ENCODE measurements at places on chromosomes 5 and 9.
A peak's percentile ranks its signal among the peaks of the same experiment; 100 is the strongest.

DNA sequence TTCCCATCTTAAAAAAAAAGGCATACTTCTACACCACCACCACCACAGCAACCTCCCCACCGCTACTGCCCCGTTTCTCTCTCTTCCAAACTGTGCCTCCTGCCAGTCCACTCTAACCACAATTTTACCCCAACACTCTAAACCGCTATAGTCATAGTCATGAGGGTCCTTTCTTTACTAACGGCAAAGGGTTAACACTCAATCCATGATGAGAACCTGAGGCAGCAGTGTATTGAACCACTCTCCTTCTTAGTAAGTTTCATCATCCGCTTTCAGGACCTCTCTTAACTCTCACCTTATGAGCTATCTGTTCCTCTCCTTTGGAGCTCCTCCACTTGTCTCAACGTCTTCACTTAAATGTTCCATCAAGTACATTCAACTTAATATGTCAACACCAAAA, 34.0 kb downstream of the IDNK start:
- DNase-seq: no peak

DNA sequence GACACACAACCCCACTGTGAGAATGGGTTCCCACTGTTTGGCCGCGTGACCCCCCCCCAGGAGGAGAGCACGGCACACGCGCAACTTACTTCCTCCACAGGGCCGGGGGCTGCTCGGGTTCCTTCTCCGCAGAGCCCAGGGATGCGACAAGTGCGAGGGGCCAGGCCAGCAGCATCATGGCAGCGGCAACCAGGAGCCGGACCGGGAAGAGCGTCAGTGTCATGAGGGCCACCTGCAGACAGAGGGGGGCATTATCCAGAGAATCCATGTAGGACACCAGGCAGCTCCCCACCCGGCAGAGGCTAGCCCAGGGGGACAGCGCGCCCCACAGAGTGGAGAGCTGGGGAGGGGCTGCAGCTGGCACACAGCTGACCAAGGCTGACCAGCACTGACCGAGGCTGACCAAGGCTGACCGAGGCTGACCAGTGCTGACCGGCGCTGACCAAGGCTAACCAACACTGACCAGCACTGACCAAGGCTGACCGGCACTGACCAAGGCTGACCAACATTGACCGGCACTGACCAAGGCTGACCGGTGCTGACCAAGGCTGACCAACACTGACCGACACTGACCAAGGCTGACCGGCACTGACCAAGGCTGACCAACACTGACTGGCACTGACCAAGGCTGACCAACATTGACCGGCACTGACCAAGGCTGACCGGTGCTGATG, 22.3 kb downstream of the LPCAT1 start:
- no peak for DNase-seq

DNA sequence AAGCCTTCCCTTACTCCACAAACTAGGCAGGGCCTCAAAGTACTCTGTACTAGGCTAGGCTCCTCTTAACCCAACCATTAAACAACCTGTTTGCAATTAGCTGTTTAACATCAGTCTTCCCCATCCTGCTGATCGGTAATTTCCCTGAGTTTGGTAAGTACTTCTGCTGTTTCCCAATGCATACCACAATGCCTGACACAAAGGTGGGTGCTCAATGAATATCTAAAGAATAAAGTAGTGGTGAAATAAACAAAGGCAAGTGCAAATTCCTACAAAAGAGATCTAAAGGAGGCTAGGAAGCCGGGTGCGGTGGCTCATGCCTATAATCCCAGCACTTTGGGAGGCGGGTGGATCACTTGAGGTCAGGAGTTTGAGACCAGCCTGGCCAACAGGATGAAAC, 25.0 kb downstream of the FBXW2 start:
- no peak for DNase-seq

DNA sequence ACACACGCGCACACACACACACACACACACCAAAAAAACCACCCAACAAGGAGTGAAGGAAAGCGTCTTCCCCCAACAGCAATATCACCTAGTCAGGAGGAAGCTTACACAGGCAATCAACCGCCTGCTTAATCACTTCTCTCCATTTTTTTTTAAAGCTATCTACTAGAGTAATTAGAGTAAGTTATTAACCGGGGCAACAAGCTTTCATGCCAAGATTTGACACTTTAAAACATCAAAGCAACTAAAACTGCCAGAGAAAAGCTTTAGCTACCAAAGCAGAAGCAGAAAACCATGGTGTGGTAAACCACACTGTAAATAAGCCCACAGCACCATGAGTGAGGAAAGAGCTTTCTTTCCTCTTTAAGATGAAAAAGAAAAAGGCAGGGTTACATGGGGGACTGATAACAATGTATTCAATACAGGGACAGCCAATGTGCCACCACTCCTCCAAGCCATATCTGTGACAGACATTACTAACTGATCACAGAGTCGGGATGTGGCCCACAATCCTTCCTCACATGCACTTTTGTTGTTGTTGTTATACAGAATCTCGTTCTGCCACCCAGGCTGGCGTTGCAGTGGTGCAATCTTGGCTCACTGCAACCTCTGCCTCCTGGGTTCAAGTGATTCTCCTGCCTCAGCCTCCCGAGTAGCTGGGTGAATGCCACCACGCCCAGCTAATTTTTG, 282.1 kb downstream of the CRB2 start:
- DNase-seq: no peak

DNA sequence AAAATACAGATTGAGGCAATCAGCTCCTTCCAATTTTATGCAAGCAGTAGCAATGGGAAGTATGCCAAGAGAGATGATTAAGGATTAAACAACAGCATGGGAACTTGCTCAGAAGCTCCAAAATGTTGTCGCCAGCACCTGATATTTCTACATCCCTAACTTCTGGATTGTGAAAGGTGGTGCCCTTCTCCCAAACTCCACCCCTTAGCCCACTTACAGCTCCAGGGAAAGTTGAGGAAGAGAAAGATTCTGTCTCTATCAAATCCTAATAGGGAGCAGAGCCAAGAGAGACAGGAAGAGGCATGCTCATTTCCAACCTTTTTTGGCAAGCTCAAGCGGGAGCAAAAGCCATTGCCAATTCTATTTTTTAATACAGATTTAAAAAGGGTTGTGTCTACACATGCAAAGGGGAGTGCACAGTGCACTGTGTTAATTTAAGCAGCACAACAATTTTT, 92.4 kb upstream of the NR3C1 start:
- DNase-seq: peak; percentile 13

GRCh38 chr5:154372661-154373060, 73.1 kb upstream of the SAP30L start:
- no peak for DNase-seq

DNA sequence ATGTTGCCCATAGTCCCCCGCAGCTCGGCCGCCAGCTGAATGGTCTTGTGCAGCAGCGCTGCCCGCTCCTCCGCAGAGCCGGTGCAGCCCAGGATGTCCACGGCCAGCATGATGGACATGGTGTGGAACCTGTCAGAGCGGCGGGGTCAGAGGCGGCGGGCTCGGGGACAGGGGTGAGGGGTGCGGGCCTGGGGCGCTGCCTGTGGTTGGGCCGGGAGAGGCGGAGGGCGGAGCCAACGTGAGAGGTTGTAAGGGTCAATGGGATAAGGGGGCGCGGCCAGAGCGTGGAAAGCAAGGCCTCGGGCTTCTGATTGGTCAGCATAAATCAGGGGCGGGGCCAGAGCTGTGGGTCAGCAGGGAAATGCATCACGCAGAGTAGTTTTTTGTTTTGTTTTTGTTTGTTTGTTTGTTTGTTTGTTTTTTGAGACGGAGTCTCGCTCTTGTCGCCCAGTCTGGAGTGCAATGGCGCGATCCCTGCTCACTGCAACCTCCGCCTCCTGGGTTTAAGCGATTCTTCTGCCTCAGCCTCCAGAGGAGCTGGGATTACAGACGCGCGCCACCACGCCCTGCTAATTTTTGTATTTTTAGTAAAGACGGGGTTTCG, 6.8 kb upstream of the TOR2A start:
- DNase-seq: peak; percentile 75

DNA sequence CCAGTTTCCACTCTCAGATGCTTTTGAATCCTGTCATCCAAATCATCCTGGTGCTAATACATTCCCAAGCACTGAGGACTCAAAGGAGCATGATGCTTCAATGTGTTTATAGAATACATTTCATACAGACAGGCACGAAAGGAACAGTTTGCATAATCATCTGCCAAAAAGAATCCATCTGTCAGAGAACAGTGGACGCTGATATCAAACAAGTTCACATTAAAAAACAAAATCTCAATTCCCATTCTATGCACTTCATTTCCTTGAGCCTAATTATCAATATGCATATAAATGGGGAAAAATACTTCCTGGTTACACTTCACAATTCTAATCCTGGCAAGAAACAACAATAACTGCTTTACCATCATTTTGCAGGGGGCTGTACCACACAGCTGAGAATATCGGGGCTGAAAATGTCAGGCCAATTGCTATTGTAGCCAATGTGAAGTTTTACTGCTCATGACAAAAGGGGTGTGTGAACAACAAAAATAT, 125.5 kb upstream of the FAM174A start:
- DNase-seq: no peak

DNA sequence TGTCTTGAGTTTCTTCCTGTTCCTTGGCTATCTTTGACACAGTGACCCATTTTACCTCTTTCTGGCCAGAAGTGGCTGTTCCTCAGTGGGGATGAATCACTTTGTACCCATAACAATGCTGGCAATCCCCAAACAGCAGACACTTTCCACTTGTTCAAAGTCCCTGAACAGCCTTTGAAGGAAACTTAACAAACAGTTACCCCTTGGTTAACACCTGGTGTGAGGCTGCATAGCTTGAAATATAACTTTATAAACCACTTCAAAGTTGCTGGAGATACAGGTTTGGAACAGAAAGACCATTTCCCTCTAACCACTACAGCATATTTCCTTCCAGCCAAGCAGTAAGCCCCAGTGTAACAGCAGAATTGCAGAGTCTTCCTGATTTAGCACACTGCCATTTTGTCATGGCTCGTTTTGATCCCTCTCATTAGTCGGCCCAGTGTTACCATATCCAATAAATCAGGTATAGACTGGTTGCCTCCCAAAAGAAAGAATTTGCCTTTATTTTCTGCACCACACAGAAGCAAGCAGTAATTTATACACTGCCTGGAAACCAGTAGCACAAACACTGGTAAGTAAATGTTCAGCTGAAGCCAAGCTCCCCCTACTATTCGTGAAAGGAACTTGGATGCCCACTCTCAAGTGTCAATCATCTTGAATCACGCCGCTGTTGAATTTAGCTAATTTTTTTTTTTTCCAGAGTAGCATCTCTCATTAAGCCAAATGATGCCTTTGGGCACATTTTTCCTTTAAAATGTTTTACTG, 225.9 kb downstream of the PIK3R1 start:
- no peak for DNase-seq

GRCh38 chr5:158897444-158898160, 202.1 kb downstream of the EBF1 start:
- DNase-seq: no peak

DNA sequence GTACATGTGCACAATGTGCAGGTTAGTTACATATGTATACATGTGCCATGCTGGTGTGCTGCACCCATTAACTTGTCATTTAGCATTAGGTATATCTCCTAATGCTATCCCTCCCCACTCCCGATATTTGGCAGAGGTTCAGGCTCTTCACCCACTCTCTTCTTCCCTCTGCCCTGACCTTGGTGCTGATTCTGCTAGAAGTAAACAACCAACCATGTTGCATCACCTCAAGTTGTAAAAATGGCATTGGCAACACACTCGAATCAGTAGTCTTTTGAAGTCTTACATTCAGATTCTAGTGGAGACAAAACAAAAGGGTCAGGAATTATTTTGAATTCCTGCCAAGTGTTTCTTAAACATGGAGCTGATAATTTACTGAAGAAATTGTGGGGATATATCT, 40.0 kb downstream of the PRR16 start:
- no peak for DNase-seq

- no peak for DNase-seq
Measured at GRCh38 chr5:10018201-10019069, 231.3 kb downstream of the ATPSCKMT start.

DNA sequence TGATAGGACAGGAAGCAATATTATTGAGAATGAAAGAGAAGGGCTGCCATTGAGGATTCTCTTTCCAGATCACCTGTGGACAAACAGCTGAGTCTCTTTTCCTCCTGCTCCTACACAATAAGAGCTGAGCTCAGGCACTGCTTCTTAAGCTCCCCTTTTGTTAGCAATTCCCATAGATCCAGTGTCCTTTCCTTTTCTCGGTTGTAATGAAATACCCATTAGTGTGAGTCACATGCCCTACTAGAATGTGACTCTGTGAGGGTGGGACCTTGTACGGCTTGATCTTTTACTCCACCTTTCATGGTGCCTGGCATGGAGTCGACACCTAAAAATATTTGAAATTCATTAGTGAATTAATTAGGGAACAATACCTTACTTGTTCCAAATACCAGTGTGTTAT, 269.2 kb downstream of the NR3C1 start:
- DNase-seq: no peak

DNA sequence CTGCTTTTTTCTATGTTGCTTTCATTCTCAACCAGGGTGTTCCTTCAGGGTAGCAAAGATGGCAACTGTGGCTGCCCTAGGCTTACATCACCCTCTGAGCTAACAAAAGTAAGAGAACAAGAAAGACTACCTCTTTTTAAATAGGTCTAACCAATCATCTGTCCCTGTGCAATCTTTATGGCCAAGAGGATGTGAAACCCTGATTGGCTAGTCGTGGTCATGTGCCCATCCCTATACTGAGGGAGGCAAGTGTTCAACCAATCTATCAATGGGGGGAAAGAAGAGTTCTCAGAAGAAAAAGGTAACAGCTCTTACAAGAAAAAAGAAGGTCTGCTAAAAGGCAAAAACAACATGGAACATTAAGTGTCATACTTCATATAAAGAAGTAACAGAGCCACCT, 11.7 kb upstream of the SNCAIP start:
- no peak for DNase-seq

GRCh38 chr5:394671-395155, 48.3 kb upstream of the EXOC3 start:
- no peak for DNase-seq

Measured in pons (tissue), 1 donor.